ENCODE measurements at places on chromosomes 16 and 17.

- DNase-seq = no peak
These were observed 313.5 kb downstream of the PHKB start for GRCh38 chr16:47774661-47775060.

GRCh38 chr17:67759355-67760171 lies 41.8 kb downstream of the NOL11 start:
- no peak for DNase-seq

- DNase-seq = no peak
These were observed 1.2 kb downstream of the IL4R start for GRCh38 chr16:27314986-27315332.

DNA sequence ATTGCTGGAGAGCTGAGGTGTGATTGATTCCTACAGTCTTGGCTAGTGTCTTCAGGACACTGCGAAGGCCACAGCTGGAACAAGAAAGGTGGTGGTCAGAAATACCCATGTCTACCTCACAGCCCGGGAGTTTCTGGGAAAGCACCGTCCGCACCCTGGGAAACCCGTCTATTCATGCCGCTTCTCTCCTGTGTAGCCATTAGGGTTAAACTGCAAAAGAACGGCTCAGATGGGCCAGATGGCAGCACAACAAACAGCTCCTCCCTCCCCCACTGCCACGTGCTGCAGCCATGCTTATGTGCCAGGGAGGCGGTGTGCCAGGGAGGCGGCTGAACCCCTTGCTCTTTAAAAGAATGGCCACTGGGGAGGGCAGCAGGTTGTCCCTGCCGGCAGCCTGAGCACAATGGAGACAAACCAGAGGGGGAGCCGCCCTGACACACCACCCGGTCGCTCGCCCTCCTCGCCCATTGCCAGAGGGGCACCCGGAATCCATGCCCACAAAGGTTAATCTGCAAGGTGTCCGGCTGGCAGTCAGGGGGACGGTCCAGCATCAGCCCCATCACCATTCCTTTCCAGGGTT lies 65.2 kb downstream of the CYTH1 start:
- peak; percentile 59 for DNase-seq

DNA sequence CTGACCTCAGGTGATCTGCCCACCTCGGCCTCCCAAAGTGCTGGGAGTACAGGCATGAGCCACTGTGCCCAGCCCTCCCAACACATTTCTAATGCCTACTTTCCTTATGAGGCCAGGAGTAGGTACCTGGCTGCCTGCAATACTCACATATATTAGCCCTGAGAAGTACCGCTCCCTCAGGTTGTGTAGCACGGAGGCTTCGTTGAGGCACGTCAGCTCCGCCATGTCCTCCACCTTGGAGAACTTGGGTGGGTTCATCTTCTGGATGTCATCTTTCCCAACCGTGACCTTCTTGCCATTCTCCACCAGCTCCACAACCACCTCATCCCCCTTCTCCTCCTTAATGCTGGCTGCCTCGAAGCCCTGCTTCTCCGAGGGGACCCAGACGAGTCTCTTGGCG lies 19.1 kb downstream of the MYH11 start:
- no peak for DNase-seq

DNA sequence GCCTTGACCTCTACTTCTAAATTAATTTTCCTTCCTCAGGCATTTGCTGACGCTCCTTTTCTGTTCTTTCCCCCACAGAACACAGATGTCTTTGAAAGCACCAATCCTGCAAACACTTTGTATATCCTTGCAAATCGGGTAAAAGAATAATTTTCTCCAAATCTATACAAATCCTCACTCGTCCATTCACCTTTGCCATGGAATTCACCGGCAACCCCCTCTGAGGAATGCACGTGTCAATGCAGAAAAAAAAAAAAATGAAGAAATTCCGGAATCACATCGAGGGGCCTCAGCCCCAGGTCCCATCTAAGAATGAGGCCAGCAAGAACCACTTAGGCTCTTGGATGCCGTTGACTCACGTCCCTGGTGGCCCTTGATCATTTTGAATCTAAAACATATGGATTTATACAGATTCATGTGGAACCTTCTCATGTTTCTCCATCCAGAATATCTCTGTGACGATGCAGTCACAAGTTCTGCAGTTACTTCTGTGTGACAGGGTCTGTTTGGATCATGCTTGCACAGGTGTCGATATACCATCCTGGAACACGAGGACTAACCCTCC lies 136.9 kb downstream of the RBFOX3 start:
- DNase-seq = no peak

DNA sequence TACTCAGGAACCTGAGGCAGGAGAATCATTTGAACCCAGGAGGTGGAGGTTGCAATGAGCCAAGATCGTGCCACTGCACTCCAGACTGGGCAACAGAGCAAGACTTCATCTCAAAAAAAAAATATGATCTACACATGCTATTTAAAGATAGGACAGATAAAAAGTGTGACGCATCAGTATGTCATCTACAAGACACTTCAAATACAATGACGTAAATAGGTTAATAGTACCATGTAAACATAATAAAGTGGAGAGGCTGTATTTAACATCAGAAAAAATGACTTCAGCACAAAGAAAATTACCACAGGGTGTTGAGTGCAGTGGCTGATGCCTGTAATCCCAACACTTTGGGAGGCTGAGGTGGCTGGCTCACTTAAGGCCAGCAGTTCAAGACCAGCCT lies 20.2 kb downstream of the ZNF778 start:
- no peak for DNase-seq

GRCh38 chr16:88030498-88030897 lies 79.3 kb downstream of the BANP start:
- no peak for DNase-seq

GRCh38 chr17:76365256-76365903 lies 11.7 kb upstream of the PRPSAP1 start:
- DNase-seq = peak; percentile 31

DNA sequence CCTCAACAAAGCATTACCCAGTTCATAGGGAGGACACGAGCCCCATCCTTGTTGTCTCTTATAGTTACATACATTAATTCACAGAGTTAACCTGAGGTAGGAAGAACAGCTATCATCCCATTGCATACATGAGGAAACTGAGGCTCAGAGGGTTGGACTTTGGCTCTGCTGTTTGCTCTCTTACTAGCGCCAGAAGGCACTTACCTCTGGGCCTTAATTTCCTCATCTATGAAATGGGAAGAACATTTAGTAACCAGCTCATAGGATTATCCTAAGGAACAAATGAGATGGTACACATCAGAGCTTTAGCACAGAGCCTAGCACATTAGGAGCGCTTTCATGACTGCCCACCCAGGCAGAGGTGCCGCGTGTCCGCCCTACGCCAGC lies 27.6 kb downstream of the NEUROD2 start:
- DNase-seq = no peak

- DNase-seq = peak; percentile 16
These were observed 8.6 kb downstream of the MAPT start for GRCh38 chr17:45902892-45903346.

DNA sequence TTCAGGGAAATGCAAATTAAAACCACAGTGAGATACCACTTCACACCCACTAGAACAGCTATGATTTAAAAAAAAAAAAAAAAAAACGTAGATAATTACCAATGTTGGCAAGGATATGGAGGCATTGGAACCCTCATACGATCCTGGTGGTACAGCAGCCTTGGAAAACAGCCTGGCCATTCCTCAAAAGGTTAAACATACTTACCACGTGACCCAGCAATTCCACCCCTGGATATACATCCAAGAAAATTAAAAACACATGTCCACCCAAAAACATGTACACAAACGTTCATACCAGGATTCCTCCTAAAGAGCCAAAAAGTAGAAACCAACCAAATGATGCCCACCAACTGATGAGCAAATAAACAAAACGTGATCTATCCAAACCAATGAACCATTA lies 68.1 kb downstream of the GAS7 start:
- DNase-seq = no peak

DNA sequence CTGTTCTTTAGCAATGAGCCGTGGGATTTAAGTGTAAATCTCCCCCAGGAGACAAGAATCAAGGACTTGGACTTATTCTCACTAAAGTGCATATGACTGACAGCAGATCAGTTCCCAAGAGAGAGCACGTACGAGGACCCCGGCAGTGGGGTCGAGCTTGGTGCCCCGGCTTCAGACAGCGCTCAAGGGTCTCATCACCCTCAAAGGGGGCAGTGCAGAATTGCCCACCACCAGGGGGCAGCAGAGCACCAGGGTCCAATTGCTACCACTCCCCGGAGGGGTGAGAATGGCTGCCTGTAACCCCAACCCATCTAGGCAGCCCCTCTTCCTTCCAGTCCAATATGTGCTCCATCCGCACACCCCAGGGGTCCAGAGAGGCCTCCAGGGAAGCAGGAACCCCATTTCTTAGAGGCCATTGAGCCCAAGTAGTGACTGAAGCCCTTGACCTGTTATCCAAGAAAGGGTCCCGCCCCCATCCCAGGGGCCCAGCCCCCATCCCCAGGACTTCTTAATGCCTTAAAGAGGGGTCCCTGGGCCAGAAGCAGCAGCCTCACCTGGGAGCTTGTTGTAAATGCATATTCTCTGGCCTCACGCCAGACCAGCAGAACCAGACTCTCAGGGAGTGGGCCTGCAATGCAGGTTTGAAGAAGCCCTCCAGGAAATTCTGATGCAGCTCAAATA lies 86.1 kb downstream of the ZDHHC7 start:
- peak; percentile 21 for DNase-seq

GRCh38 chr16:13923703-13924298 lies 3.8 kb downstream of the ERCC4 start:
- peak; percentile 63 for DNase-seq

- DNase-seq = peak; percentile 48
These were observed 34.8 kb downstream of the RFFL start for GRCh38 chr17:35028531-35029262.

DNA sequence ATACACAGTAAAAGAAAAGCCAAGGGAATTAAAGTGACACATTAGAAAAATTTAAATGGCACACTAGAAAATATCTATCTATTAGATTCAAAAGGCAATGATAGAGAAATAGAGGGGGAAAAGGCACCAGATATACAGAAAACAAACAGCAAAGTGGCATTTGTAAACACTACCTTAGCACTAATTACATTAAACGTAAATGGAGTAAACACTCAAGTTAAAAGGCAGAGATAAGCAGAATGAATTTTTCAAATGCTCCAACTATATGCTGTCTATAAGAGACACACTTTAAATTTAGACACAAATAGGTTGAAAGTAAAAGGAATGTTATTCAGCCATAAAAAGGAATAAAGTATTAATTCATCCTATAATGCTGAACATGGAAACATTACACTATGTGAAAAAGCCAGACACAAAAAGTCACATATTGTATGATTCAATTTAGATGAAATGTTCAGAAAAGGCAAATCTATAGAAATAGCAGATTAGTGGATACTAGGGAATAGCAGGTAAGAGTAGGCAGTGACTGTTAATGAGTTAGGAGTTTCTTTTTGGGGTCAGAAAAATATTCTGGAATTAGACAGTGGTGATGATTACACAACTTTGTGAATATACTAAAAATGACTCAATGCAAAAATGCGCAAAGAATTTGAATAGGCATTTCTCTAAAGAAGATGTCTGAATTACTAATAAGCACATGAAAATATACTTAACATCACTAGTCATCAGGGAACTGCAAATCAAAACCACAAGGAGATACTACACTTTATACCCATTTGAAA lies 92.4 kb downstream of the BRIP1 start:
- no peak for DNase-seq

GRCh38 chr16:66170989-66171388 lies 195.5 kb upstream of the CDH5 start:
- no peak for DNase-seq

DNA sequence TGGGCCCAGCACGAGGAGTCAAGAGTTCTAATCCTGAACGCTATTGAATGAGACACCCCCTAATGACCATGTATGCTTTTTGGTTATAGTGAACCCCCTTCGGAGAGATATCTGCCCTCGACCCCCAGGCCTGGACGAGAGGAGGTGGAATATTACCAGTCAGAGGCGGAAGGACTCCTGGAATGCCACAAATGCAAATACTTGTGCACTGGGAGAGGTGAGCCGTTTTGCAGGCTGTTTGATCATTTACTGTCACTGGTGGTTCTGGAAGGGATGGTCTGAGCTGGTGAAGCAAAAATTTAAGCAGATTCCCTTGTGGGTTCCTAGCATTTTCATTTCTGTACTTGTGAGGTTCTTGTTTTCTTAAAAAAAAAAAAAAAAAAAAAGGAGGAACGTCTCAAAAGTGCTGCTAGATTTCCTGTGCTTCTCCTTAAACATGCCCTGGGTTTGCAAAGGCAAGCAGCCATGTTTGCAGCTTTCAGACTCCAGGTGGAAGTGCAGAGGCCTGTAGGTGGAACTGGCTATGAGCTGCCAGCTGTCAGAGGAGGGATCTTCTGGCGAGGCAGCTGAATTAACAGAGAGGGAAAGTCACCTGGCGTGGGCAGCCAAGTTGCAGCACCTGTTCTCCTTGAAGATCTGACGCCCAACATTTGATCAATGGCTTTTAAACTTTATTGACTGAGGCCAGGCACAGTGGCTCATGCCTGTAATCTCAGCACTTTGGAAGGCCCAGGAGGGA lies 3.5 kb downstream of the MARVELD3 start:
- peak; percentile 46 for DNase-seq

- no peak for DNase-seq
These were observed 49.0 kb upstream of the HAS3 start for GRCh38 chr16:69056421-69056820.

DNA sequence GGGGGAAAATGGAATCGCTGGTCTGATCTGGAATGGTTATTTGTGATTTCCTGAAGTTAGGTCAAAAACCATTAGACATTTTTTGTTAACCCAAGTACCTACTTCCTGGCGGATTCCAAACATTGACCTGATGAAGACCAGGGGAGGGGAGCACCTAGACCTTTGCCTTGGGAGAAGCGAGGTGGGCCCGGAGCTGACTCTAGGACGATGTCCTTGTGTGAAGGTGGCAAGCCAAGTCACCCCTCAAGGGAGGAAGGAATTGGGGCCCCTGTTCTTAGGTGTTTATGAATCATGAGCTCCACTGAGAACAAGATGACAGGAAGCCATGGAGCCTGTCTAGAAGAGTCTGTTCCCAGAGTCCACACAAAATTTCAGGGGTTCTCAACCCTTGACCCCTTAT lies 204.9 kb upstream of the FOXF1 start:
- DNase-seq = no peak

DNA sequence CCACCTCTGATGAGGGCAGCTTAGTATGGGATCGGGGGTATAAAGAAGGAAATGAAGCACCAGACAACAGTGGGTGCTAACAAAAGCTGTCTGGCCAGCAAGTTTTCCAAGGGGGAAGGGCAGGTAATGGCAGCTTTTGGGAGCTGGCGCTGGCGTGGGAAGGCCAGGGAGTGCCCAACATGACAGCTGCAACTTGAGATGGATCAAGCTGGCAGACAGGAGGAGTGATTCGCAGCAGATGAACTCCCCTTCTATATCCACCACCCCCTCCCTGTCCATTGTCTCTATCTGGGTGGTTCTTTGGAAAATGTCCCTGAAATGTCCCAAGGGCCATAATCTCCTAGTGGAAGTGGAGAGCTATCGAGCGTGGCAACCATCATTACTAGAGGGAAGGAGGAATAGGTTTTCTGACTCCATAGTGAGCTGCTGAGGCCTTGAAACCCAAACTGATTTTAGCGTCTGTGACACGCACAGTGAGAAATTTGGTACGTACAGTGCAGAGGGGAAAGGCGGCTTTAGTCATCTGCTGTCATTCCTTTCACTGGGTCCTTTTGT lies 4.8 kb upstream of the INPP5K start:
- no peak for DNase-seq

GRCh38 chr16:85303354-85303883 lies 191.1 kb upstream of the CIBAR2 start:
- peak; percentile 69 for DNase-seq

- no peak for DNase-seq
These were observed 3.6 kb downstream of the ZNF646 start for GRCh38 chr16:31077592-31078396.

GRCh38 chr16:47925811-47926460 lies 229.9 kb downstream of the ABCC12 start:
- peak; percentile 77 for DNase-seq
